GM12892 (cell line): ENCODE measurements at places on chromosomes 5 and 9.

GRCh38 chr5:4306057-4306456 lies 710.4 kb downstream of the IRX1 start:
- no peak for DNase-seq

DNA sequence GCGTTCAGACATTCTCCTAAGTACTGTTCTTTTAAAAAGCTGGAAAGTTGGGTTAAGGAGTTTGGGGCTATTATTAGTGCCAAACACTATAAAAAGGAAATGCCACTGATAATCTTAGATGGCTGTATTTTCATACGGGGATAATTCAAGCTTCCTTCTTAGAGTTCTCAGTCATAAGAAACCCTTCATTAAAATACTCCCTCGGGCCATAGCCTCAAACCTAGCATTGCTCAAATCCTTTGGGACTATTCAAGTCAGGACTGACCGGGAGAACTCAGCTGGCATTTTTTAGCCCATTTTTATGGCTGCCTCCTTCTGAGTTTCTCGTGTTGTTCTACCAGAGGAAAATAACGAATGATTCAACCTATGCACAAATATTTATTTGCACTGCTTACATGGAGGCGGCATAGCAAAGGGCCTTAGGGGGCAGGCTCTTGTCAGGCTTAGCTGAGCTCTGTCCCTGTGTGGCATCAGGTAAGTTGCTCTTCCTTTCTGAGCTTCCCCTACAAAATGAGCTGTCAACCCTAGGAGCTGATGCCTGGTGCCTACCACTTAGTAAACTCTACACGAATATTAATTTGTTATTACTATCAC lies 33.5 kb upstream of the ADAM19 start:
- no peak for DNase-seq

DNA sequence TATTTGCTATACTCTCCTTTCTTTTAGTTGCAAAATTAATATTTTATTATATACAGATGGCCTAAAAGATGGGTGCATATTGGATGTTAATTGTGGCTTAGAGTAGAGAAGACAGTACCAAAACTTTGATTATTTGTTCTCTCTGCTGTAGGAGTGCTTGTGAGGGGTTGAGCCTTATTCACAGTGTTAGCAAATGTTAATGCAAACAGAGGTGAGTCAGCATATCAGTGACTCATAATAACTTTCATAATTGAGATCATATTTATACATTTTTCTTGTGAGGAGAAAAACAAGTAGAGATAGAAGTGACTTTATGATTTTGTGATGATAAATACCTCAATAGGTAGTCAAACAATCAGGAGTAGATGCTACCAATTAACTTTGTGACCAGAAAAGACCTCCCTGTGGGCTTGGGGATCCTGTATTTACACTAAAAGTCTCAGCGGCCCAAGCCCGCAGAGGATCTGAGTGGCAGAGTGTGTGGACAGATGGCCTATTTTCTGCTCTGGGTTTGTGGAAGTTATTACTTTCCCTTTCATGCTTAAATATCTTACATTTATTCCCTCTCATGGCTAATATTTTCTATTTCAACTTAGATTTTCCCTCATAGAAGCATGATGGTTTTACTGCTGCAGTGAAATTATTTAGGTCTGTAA lies 226.5 kb downstream of the TAF11L14 start:
- DNase-seq: no peak

GRCh38 chr5:1801967-1802295 lies 724 bp downstream of the NDUFS6 start:
- no peak for DNase-seq

GRCh38 chr5:52269859-52270258 lies 517.9 kb upstream of the ITGA1 start:
- no peak for DNase-seq

DNA sequence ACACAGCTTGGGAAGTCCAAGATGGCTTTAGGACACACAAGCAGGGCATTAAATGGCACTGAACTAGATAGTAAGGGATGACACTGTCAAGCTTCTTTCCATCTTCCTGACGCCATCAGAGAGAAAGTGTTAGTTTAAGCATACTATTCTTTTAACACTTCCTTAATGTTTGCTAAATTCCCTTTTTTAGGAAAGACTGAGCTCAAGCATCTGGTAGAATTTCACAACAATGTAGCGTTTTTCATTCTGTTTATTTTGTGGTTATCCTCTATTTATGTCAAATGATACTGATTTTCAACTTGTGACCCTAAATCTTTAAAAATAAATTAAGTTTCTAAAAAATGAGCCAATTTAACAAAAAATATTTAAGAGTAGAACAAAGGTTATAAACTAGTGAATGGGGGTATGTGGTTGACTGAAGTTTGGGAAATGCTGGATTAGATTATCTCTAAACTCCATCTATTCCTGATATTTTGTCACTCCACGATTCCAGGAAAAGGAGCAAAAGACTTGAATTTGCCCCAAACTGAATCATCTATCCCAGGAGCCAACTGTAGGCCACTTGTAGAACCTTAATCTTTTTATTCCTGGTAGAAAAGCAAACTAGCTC lies 147.4 kb upstream of the KLF9 start:
- DNase-seq: no peak

GRCh38 chr5:133405275-133406034 lies 206.9 kb downstream of the FSTL4 start:
- DNase-seq: no peak

DNA sequence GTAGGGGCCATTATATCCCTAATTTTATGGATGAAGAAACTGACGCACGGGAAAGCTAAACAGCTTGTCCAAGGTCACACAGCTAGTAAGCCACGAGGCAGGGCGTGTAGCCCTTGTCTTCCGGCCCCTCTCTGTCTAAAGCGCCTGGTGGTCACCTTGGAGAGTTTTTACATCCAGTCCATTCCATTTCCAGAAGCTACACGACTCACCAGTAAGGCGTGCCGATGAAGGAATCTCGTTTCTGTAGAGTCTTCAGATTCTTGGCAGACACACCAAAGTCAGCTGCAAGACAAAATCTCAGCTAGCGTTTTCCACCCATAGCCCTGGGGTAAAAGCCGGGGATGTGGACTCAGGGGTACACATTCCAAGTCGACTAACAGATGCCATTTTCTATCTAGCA lies 80.5 kb downstream of the STK10 start:
- no peak for DNase-seq

DNA sequence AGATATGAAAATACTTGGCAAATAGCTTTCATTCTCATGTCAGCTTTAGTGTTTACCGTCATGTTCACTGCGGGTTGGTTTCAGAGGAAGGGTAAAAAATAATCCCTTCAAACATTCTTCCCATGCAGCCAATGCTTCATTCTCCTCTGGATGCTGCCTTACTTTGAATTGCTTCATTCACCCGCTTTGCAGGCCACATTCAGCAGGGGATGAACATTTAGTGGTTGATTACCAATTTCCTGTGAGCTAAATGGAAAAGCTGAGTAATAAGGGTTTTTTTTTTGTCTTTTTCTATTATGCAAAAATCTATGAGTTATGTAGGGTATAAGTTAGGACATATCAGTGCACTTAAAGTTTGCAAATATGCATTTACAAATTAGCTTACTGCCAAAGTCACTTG lies 96.3 kb upstream of the MEF2C start:
- no peak for DNase-seq

- DNase-seq: no peak
Observed at GRCh38 chr5:173513521-173513991, 102.9 kb downstream of the BOD1 start.

DNA sequence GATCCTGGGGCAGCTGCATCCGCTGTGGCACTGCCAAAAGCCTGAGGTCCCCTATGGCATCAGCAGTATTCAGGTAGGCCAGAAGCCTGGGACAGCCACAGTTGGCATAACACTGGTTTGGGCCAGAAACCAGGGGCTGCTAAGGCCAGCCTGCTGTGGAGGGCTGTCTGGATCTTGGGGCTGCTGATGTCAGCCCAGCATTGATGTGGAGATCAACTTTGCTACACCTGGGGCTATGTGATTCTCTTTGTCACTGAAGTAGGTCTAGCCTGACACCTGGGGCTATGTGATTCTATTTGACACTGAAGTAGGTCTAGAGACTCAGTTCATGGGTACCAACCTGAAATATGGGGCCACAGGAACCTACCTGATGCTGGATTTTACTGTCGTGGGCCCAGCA lies 411.5 kb downstream of the RASEF start:
- no peak for DNase-seq

DNA sequence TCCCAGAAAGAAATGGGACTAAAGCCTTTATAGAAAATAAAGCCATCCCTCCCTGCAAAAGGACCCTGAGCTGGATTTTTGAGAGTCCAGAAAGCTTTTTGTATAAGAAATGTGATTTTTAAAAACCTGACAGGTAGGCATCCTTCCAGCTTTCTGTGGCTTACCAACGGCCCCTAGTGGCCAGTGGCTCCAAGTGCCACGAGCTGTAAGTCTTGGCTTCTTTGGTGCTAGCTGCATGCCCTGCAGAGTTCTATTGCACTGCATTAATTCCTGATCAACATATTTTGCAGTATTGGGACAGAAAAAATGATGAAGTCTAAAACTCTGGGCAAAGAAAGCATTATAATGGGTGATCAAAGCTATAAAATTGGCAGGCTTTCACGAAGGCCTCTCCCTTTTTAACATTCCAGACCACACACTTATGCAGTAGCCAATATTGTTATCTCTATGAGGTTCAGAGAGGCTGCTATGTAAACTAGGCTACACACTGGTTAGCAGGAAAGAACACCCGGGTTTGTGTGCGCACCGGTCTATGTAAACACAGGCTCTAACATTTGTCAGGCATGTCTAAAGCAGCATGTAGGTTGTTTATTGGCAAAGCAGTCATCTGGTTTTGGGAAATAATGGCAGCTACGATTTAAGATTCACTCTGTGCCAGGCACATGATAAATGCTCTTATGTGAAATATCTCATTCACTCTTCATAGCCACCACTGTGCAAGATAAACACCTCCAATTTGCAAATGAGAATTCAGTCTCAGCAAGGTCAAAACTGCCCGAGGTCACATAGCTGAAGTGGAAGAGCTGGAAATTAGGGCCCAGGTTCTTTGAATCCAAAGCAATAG lies 55.2 kb downstream of the NMUR2 start:
- peak; percentile 4 for DNase-seq

DNA sequence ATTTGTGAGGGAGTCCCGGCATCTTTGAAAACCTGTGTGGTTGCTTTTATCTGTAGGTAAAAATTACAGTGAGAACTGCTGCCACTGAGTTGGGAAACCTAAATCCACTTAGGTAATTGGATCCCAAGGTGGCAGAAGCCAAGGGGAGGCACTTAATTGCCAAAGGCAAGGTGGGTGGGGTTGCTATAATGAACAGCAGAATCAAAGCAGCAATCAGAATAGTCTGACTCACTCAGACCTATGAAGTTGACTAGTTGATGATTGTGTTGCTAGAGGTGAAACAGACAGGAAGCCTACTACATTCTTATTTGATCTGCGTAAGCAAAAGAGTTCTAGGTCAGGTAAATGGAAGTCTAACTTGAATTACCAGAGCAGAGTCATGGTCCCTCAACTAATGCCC lies 17.3 kb upstream of the BICD2 start:
- DNase-seq: no peak

- no peak for DNase-seq
Observed at GRCh38 chr9:136255166-136255538, 9.5 kb upstream of the QSOX2 start.

DNA sequence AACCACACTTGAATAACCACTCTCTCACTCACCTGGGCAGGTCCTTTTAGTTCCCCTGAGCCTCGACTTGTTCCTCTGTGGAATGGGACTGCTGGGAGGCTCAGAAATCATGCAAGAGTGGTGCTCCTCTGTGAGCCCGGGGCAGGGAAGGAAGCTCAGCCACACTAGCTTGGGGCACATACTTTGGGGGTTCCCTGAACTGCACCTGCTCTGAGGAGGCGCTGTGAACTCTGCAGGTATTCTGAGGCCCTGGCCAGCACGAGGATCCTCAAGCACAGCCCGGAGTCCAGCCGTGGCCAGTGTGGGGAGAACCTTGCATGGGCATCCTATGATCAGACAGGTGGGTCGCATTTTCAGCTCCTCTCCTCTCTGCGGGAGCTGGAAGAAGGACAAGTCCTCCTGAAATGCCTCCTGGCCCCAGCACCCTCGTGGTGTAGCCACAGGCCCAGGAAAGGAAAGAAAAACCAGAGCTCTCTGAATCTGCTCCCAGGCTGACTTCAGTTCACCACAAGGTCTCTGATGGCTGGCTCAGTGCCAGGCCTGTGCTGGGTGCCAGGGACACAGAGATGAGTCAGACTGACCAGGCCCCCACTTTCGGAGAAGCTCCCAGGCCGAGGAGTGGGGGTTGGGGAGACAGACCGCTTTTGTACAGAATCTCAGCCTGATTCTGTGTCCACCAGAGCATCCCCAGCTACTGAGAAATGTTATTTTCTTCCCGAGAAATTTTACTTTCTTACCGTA lies 11.9 kb downstream of the GLIPR2 start:
- DNase-seq: peak; percentile 70

- no peak for DNase-seq
Observed at GRCh38 chr9:2427120-2427891, 194.3 kb upstream of the VLDLR start.

GRCh38 chr9:100715100-100715380 lies 137.2 kb downstream of the CAVIN4 start:
- no peak for DNase-seq

GRCh38 chr5:96384353-96384752 lies 48.7 kb downstream of the PCSK1 start:
- DNase-seq: no peak

- no peak for DNase-seq
Observed at GRCh38 chr9:136074706-136075105, 20.4 kb downstream of the NACC2 start.

GRCh38 chr5:160516696-160517530 lies 95.3 kb downstream of the PTTG1 start:
- DNase-seq: no peak

- no peak for DNase-seq
Observed at GRCh38 chr9:120109242-120109641, 470.7 kb downstream of the CDK5RAP2 start.

DNA sequence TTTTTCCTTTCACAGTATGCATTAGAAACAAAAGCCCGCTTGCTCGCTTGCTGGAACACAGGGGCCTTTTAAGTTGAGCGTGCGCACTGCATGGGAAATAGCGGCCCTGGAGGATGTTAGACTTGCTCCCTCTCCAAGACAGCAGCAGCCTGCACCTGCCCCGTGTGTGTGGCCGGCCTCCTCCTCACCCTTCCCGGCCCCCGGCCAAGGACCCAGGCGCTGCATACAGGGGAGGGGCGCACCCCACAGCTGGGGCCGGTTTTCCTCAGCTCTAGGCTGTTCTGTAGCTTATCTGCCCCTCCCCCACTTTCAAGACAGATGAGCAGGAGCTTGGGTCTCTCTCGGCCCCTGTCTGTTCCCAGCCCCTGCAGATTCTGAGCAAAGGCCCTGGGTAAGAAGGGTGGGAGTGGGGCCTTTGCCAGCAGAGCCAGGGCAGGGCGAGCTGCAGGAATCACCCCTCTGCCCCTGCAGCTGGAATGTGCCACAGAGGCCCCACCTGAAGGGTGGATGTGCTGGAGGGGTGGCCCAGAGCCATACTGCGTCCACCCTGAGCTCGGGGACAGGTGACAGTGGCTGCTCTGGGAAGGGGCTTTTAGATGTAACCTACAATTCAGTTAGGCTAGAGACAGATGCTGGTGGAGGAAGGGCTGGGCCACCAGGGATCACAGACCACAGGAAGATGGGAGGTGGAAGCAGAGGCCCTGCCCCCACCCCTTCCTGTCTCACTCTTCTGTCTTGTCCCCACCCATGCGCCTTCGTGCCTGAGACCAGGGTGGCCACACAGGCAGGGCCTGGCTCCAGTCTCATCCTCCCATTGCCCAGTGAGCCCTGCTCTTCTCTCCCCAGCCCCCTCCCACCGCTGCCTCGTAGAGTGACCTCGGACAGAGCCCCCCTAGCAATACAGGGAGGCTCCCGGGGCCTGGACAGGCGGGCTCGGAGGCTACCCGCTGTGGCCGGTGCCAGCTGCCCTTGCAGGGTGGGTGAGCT lies 132.4 kb downstream of the DAB2IP start:
- DNase-seq: no peak
